NCI-H187 treated with DMSO at 0.1 percent for 48 hours (cell line): ENCODE measurements at places on chromosomes 4 and X.

- DNase-seq: no peak
Measured at GRCh38 chrX:149567621-149568417, 18.1 kb upstream of the HSFX3 start.

DNA sequence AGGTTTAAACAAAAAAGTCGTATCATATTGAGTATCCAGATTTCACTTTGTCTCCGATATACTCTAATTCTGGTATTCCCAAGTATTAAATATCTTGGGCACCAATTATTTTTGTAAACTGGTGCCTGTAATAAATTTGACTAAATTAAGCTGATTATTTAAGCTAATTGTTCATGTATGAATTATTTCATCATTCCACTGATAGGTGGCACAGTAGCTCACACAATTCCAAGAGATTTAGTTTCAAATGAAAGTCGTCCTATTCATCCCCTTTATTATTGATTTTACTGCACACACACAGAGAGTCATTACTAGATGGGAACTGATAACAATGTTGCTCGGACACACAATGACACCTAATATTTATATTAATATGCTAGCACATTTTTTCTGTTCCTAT is 432.4 kb downstream of the DMD start:
- DNase-seq: no peak

GRCh38 chr4:31416498-31416897 is 696.3 kb downstream of the PCDH7 start:
- no peak for DNase-seq

DNA sequence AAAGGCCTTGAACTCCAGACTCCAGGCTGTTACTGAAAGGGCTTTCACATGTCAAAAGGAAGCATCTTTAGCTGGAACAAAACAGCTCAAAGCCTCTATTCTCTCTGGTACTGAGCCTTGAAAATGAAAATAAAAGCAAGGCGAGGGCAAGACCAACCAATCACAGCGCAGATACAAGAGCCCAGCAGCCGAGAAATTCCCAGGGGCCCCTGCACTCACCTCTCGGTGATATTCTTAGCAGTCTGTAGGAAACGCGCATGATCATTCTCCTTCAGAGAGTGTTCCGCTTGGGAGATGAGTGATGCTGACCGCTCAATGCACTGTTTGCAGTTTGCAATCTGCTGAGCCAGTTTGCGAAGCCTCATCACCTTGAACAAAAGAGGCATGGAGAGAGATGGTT is 138.1 kb downstream of the MID1 start:
- peak; percentile 82 for DNase-seq

DNA sequence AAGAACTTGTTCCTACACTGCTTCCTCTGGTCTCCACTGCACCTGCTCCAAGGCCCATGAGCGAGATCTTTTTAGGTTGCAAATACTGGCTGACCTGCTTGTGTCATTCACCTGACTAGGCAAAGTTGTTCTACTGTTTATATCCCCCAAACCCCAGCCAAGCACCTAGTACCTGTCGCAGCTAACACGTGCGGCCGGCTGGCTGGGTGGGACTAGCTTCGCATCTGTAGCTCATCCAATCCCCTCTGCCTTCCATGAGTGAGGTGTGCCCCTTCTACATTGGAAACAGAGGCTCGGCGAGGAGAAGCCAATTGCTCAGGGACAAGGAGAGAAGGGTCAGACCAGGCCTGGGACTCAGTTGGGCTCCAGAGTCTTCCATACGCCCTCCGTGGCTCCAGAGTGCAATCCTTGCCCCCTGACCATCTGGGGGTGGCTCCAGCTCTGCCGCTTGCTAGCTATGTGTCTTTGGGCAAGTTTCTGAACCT is 86.5 kb downstream of the WFS1 start:
- no peak for DNase-seq

DNA sequence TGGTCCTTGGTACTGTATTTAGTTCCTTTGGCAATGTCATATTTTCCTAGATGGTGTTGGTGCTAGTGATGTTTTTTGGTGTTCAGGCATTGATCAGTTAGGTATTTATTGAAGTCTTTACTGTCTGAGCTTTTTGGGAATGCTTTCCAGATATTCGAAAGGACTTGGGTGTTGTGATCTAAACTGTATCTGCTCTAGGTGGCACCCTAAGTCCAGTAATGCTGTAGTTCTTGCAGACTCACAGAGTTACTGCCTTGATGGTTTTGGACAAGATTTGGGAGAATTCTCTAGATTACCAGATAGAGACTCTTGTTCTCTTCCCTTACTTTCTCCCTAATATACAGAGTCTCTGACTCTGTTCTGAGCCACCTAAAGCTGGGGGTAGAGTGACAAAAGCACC is 513.6 kb upstream of the PITX2 start:
- no peak for DNase-seq

DNA sequence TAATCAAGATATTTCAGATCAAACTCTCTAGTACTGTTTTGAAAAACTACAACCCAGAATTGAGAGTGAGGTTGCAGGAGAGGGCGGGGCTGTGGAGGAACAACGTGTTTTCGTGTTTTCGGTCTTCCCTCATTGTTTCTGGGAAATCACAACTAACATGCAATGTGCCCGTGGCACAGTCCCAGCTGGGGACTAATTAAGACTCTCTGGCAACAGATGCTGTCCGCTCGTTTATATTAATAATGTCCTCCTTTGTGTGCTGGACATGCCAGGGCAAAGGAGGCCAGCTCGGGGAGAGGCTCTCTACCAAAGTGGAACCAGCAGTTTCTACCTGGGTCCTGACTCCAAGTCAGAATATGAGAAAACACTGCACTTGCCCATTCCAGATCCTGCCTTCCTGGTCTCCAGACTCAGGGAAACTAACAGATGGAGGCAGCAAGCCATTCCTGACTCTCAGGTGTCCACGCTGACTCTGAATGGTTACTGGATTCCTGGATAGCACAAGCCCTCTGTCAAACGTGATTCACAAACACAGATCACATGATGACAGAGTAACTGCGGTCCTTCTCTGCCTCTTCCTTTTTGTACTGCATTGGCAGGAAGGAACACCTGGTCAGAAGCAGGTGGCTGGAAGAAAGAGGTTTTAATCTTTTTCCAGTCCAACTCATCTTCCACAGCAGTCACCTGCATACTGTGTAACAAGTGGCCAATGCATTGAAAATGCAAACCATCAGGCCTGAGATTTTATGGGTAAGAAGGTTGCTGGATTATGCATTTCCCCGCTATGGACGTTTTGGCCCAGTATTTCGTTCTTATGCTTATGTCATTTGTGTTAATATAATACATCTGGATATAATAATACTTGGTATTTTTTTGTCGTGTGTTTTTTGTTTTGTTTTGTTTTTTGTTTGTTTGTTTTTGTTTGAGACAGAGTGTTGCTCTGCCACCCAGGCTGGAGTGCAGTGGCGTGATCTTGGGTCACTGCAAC is 65.0 kb downstream of the COQ2 start:
- DNase-seq: peak; percentile 22

GRCh38 chrX:49155243-49155899 is 7.2 kb upstream of the MAGIX start:
- no peak for DNase-seq

DNA sequence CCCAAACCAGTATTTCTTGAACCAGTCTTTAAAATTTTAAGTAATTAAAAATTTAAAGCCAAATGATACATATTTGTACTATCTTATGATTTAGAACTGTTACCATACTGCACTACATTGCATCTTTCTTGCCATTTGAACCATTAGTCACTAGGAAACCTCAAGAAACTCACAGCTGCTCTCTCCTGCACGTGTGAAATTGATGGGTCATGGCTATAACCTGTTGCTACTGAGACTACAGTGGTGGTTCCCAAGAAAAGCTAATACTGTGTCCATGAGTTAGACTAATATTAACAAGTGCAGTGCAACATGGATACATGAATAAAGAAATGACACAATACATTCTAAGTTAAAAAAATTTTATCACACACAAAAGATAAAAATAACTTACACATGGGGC is 88.4 kb downstream of the PDE5A start:
- no peak for DNase-seq

- DNase-seq: no peak
Measured at GRCh38 chr4:108972613-108973283, 209.9 kb upstream of the ETNPPL start.

DNA sequence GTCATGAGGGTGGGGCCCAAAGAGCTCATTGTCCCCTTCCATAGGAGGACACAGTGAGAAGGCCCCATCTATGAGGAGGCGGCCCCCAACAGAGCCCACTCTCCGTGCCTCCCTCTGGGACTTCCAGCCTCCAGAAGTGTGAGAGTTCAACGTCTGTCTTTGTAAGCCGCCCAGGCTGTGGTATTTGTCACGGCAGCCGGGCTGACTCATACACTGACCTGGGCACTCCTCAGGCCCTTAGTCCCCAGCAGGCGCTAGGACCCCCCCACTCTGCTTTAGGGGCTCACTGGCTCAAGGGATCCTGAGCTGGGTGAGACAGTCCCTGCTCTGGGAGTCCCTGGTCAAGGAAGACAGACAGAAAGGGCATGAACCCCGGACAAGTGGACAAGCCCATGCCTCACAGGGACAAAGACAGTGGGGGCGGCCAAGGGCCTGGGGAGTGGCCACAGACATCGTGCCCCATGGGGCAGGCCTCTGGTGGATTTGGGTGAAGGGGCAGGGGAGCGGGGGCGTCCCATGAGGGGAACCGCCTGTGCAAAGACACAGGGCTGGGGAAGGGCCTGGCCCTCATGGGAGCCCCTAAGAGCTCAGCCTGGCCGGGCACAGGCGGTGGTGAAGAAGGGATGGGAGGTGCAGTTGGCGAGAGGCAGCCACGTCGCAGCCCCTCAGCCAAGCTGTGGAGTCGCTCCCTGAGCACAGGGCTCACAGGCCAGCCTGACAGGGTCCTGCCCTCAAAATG is 21.5 kb downstream of the ABLIM2 start:
- no peak for DNase-seq

- DNase-seq: no peak
Measured at GRCh38 chr4:8675383-8675782, 82.8 kb downstream of the CPZ start.

- no peak for DNase-seq
Measured at GRCh38 chrX:20046223-20046622, 55.4 kb upstream of the BCLAF3 start.

DNA sequence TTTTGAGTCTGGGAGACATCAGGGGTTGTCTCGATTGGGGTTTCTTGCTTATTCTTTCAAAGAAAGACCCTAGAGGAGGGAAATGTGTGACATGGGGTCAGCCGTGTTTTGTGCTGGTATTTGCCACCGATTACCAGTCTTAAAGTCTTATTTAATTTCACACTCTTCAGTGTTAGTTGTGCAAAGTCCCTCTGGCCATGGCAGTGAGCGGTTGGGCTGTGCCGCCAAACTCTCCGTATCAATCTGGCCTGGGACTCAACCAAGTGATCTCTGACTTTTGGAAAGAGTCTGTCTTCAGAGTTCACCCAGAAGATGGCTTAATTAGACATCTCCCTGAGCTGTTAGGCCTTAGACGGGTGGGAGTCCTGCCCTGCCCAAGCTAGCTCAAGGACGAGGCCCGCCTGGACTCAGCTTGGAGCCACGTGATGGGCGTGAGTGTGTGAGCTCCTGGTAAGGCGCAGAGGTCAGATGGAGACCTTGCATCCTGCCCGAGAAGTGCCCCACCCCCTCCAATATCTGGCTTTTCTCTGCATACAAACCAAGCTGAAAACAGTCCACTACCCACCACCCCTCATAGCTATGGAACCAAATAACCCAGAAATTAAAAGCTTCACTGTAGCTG is 3.8 kb upstream of the PITX2 start:
- no peak for DNase-seq

- no peak for DNase-seq
Measured at GRCh38 chr4:123127218-123127617, 204.8 kb upstream of the NUDT6 start.

DNA sequence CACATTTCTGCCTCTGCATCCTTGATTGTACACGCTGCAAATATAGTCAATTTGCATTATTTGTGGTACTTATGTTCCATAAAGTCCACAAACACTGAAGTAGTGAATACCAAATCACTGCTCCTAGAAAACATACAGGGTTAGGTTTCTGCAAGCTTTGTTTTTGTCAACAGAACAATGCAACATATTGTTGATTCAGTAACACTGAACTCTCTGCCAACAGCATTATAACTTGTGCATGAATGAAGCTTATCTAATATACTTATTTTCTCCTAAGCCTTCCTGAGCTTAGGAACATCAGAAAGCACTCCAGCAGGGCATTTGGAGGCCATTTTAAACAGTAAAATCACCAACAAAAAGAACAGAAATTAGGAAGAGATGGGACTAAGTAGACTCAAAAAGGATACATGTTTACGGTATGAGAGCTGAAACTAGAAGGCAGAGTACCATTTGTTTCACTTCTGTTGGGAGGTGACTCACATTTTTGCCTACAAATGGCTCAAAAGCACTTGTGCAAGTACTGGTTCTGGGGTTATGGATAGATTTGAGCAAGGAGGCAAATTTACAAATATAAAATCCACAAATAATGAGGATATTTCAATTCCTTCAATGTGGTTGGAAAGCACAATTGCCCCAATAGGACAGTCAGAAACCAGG is 14.1 kb downstream of the COX18 start:
- DNase-seq: no peak

DNA sequence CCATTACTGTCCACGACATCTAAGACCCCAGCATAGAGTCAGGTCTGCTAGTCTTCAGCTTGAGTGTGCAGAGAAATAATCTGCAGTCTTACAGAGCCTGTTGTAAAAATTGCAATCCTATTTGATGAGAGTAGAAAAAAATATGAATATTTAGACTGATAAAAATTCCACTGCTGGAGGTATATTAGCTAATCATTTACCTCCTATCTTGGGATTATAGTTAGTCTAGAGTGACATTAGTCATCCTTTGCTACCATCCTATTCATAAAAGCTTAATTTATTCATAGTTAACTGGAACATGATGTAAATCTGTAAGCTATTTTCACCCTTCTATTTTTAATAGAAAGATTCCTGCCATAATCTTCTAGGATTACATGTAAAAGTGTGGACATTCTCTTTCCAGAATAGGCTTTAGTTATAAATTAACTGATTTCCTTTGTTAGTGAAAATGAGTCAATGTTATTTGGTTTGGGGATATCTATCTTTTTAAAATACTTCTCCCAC is 26.7 kb downstream of the C4orf54 start:
- DNase-seq: no peak

DNA sequence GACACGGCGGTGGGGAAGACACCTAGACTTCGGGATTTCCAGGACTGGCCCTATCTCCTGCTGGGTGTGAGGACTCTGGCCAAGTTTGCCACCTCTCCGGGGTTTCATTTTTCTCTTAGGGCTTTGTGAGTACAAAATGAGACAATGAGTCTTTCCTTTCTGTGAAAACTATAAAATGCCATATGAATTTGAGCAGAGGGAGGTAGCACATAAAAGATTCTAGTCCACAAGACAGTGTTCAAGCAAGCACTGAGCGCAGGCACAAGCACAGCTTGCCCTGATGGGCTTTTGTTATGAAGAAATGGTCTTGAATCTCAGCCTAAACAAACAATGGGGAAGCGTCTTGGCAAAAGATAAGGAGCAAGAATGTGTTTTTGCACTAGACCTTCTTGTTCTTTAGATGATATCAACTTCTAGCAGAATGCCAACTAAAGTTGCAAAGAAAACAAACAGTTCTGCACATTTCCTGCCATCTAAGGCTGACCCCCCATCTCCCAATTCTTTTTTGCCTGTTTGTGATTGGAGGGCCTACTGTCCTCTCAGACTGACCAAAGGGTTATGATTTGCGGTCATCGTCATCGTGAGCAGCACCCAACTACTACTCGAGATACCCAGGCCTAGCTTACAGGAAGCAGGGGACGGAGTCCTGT is 73.0 kb upstream of the ZNF518B start:
- DNase-seq: no peak
